Right hindlimb (tissue), 1 donor: ENCODE measurements at places on chromosomes 12 and 14.

- DNase-seq: no peak
Observed at GRCh38 chr12:114504311-114504710, 98.4 kb upstream of the TBX5 start.

- no peak for DNase-seq
Observed at GRCh38 chr12:121786440-121786825, 7.1 kb downstream of the RHOF start.

DNA sequence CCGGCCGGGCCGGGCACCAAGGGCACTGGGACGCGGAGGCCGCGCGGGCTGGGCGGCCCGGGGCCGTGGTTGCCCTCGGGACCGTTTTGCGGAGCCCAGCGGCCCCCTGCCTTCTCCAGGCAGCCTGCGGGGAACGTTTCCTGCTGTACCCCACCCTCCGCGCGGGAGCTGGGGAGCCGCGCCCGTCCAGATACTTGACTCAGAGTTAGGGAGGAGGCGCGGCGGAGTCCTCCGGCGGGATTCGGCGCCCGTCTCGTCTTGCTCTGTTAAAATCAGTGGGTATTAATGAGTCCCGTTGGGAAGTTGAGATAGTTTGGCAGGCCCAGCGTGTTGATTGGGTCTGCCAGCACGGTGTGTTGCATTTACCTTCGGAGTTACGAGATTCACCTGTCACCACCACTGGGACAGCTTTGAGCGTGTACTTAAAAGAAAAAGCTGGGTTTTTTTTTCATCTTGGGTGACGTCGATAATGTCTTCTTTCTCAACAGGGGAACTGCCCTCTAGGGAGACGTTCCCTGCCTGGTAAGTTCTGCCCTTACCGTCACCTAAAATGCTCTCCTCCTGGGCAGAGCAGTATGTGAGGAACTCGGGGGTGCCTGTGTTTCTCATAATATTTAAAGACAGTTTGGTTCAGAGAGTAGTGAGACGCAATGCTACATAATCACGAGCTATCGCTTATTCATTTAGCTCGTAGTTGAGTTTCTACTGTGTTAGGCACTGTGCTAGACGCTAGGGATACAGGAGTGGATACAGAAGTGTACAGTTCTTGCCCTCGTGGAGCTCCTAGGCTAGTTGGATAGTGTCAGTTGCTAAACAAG is 596 bp downstream of the DLST start:
- DNase-seq: no peak

DNA sequence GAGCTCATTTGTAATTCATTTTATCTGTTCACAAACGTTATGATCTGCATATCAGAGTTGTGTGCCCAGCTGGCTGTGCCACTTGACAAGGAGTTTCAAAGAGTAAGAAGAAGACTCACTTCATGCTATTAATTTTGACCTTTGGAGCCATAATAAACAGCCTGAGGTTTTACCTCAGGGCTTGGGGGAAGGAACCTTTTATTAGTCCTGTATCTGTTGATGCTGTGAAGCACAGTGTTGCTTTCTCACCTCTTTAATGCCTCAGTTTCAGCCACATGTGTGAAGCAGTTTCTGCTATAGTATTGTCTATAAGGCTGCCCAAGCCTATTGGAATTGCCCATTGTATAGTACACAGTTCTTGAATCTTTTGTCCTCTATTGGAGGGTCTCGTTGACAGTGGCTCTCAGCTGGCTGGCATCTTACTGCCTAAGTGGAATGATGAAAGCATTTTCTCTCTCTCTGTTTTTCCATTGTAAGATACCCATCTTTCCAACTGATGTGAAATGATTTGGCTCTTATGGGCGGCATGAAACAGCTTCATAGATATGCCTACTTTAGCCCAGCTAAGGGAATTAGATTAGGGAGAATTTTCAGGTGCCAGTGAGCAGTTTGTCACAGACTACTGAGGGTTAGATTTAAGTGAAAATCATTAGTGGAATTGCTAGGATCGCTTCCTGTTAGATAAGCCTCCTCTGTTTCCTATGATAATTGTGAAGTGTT is 34.7 kb downstream of the GPATCH2L start:
- no peak for DNase-seq

- no peak for DNase-seq
Observed at GRCh38 chr14:69363055-69363454, 35.0 kb downstream of the ERH start.

DNA sequence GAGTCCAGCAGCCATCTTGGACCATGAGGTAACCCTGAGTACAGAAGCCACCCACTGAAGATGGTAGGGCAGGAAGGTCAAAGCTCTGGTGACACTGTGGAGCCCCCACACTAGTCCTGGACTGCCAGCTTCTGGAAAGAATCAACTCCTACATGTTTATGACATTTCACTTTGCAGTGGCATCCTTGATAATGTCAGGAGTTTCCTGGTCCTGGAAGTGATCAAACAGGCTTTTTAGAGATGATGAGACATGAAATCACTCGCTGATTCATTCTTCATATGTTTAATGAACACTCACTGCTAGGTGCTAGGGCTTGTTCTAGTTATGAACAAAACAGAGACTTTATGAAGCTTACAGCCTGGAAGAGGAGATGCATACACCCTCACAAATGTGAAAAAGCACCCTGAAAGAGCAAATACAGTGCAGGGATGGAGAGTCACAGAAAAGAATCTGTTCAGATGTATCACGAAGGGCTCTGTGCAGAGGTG is 15.8 kb upstream of the HNF1A start:
- no peak for DNase-seq

DNA sequence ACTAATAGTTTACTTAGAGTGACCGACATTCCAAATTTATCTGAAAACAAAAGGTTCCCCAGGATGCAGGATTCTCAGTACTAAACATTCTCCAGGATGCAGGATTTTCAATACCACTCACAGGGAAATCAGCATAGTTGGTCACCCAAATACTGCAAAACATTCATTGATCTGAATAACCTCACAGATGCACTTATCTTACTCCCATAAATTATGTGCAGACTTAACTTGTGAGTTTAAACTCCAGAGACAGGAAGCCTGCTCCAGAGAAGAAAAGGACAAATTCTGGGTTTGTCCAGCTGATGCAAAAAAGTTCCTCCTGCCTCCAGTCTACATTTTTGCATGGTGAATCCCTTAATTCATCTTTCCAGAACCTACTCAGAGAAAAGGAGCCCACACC is 514.2 kb upstream of the TMEM132C start:
- DNase-seq: no peak

- no peak for DNase-seq
Observed at GRCh38 chr14:77830692-77831091, 30.8 kb downstream of the ADCK1 start.

DNA sequence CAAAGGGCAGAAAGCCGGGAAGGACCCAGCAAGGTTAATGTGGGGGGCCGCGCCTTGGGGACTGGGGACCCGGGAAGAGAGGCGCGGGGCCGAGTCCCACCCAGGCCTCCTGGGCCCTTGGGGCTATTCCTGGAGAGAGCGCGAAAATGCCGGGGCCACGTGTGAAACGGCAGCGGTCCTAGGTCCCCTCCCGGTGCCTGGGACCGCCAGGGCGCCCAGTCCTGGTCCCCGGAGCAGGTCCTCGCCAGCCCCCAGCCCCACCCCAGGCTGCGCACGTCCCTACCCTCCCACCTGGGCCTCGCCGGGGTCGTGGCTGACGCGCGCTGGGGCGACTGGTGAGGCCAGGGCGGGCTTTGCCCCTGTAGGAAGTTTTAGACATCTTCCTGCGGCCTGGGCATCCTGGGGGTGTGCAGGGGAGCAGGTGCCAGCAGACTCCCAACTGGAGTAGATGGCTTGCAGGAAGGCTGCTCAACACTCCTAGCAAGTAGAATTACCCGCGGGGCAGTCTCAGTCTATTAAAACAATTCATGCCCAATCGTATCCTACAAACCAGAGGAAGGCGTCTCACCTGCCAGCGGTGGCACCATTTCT is 708 bp downstream of the FAR2 start:
- DNase-seq: peak; percentile 35

- DNase-seq: no peak
Observed at GRCh38 chr12:123845881-123846280, 83.8 kb downstream of the DNAH10 start.

- no peak for DNase-seq
Observed at GRCh38 chr14:61033054-61033453, 52.0 kb downstream of the SLC38A6 start.

- no peak for DNase-seq
Observed at GRCh38 chr14:22547313-22547947, 41.6 kb downstream of the DAD1 start.

DNA sequence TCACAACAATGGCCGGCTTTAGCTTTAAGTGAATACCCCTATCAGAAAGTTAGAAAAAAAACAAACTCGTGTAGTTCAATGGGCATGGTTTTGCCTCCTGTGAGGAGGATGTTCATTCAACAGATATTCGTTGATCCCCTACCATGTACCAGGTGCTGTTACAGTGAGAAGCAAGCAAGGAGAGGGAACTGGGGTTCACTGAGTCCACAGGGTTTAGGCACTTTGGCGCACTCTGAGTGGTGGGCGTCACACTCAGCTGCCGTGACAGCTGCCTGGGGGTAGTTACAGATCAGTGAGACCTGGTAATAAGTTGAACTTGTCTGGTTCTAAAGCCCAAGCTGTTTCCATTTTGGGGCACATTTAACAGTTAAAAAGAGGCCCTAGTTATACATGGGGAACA is 74.2 kb downstream of the PAPOLA start:
- no peak for DNase-seq

DNA sequence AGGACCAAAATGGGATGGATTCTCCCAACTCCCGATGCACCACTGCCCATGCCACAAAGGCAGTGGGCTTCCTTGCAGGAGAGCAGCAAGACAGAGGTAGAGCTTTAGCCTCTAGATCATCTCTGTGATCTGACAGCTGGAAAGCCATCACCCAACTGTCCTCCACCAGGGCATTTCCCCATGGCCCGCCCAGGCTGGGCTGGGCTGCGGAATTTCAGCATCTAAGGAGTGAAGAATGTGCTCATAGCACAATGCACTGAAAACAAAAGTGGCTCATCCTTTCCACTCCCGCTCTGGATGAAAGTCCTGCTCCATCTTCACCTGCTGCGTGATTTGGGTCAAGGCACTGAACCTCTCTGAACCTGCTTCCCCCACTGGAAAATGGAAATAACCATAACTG is 5.6 kb downstream of the SYNE3 start:
- peak; percentile 14 for DNase-seq

DNA sequence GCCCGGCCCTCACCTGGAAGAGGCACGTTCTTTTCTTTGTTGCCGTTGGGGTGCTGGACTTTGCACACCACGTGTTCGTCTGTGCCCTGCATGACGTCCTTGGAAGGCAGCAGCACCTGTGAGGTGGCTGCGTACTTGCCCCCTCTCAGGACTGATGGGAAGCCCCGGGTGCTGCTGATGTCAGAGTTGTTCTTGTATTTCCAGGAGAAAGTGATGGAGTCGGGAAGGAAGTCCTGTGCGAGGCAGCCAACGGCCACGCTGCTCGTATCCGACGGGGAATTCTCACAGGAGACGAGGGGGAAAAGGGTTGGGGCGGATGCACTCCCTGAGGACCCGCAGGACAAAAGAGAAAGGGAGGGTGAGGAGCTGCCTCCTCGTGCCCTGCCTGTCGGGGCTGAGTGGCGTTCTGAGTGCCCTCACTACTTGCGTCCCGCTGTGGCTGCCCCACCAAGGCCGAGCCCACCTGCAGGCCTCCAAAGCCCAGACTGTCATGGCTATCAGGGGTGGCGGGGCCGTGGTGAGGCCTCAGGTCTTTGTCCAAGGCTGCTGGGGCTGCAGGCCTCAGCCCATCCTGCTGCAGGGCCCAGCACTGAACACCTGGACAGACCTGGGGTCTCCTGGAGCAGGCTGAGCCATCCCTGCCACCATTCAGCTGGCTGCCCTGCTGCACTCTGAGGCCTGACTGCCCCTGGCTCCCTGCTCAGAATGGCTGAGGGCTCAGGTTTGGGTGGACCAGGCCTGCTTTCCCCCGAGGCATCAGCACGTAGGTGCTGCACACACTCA is 329.7 kb downstream of the TMEM121 start:
- peak; percentile 7 for DNase-seq

DNA sequence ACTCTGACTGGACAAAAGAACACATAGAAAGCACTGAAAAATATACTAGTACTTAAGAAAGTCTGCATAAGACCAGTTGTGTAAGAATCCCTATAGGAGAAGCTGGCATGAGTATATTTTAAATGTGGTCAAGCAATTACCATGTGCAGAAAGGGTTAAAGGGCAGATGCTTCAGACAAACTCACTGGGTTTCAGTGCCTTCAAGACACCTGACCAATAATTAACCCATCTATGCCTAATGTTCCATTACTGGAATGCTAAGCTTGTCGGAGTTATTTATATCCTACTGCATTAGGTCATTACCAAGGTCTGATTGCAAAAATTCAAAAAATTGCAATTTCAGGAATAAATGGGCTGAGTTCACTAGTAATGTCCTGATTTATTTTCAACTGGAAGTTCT is 41.3 kb downstream of the HNRNPC start:
- no peak for DNase-seq

- DNase-seq: no peak
Observed at GRCh38 chr14:45251912-45252311, 1.1 kb downstream of the MIS18BP1 start.
